ENCODE measurements at places on chromosomes 2 and 18.

- no peak for DNase-seq
These were observed 248.8 kb downstream of the PLCL1 start for GRCh38 chr2:198053148-198053547.

GRCh38 chr2:197071790-197072436, 145.4 kb upstream of the PGAP1 start:
- no peak for DNase-seq

DNA sequence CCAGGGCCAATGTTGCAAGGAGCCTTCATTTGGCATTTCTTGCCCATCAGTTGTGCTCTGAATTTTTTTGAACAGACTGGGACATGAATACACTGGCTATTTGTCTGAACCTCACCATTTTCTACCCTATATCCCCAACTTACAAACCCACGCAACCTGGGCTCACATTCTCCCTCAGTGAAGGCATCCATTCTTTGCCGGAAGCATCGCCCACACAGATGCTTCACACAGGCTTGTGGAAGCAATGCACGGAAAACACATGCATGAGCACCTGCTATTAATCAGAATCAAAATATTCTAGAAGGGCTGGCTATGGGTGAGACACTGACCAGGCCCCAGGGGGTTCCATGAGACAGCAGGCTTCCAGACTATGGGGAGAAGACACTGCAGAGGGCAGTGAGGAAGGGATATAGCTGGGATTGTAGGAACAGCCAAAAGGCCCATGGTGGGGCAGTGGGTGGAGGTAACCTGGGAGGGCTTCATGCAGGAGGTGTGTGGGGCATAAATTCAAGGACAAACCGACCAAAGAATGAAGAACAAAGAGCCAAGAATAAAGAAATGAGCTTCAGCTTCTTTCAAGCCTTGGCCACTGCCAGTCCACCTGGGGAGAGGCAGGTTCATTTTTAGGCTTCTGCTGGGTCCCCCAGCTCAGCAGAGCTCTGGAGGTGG, 261.5 kb downstream of the CELF4 start:
- DNase-seq = no peak

- DNase-seq = no peak
These were observed 515.4 kb upstream of the RAB6C start for GRCh38 chr2:129464036-129464435.

DNA sequence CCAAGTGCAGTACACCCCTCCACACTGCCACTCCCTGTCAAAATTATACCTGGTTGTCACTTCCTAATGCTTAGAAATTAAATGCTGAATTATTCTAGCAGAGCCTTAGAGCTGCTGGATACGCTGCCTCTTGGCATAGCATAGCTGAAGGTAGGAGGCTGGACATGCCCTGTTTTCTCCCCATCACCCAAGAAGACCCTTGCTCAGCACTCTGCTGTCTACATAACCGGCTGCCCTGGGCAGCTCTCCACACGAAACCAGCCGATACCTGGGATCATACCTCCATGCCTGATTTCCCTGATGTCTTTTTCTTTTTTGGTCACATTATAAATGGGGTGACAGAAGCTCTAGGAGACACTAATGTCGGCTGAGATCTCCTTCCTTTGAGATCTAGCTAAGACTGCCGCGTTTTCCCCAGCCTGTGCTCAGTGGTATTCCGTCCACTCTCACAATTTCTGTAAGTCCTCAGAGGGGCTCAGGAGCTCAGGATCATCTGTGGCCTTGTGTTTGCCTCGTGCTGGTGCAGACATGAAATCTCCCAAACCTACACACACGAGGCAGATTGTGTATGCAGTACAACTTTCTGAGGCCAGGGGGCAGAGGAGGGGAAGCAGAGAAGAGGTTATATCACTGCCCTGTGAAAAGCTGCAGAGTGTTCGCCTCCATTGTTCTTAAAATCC, 13.5 kb upstream of the ZAP70 start:
- peak; percentile 78 for DNase-seq

GRCh38 chr2:23050388-23050787, 334.6 kb upstream of the KLHL29 start:
- no peak for DNase-seq

GRCh38 chr2:186558512-186559276, 31.2 kb upstream of the ITGAV start:
- no peak for DNase-seq

DNA sequence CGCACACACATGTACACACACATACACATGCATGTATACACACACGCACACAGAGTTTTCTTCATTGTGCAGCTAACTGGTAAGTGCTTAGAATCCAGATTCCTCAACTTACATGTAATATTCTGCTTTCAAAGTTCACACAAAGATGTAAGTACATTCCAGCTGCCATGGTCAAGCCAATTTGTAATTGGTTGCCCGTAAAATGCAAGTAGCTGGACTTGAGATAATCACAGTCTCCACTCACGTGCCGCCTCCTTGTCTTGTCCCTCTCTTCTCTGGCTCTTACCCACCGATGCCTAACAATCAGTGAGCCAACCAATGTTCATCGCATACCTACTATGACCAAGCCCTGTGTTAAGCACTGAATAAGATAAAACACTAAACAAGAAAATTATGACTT, 77.8 kb downstream of the SOCS6 start:
- DNase-seq = no peak

DNA sequence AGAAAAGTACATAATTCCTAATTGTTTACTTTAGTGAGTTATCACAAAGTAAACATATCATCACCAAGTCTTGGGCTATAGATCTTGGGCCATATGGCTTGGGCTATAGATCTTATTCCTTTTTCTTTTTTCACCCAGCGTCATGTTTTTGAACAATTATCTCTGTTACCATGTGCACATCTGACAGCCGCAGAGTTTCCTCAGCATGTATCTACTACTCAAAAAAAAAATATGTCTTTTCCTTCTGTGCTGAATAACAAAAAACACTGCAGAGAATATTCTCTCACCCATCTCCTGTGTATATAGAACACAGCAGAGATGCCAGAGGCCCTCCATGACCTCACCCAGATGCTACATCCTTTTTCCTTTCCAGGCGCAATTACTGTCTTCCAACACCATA, 76.2 kb upstream of the MYO3B start:
- DNase-seq = no peak

GRCh38 chr2:228728961-228729360, 542.1 kb downstream of the PID1 start:
- DNase-seq = no peak

GRCh38 chr2:133790711-133791110, 222.4 kb upstream of the NCKAP5 start:
- no peak for DNase-seq

- peak; percentile 39 for DNase-seq
These were observed 118.7 kb downstream of the EPB41L3 start for GRCh38 chr18:5424903-5425664.

DNA sequence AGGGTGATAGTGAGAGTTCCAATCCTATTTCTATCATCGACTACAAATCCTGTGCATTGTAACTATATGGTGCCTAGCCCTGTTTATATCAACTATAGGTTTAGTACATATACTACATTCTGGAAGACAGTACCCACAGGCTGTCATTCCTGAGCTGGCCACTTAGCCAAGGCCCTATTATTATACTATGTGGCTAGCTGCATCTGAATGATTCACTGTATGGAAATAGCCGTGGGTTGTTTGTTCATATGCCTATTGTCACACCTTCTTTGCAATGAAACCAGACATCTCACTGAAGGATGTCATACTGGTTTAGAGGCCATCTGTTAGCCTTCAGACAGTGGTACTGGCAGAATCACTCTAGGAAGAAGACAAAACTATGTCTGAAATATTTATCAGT, 62.3 kb upstream of the FSIP2 start:
- no peak for DNase-seq

- DNase-seq = no peak
These were observed 35.3 kb upstream of the MAP2 start for GRCh38 chr2:209388446-209389037.

- peak; percentile 84 for DNase-seq
These were observed 41.5 kb downstream of the ANTXR1 start for GRCh38 chr2:69054431-69054830.

GRCh38 chr2:162424816-162425215, 80.9 kb downstream of the GCA start:
- DNase-seq = no peak

DNA sequence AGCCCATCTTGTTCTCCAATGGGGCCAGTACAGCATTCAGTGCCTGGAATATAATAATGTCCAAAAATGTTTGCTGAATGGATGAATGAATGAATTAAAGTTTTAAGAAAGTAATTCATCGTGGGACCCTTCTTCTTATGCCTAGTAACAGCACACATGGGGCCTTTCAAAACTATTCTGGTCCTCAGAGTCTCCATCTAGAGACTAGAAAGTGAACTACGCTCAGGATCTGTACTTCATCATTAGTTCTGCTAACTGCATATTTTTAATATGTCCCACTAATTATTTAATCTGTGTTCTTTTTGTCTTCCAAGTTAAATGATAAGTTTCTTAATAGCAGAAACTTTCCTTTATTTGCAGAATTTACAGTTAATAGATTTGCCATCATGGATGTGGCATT, 172.5 kb downstream of the SMAD2 start:
- DNase-seq = peak; percentile 23

GRCh38 chr2:74261204-74261864, 62.9 kb downstream of the MTHFD2 start:
- DNase-seq = no peak

DNA sequence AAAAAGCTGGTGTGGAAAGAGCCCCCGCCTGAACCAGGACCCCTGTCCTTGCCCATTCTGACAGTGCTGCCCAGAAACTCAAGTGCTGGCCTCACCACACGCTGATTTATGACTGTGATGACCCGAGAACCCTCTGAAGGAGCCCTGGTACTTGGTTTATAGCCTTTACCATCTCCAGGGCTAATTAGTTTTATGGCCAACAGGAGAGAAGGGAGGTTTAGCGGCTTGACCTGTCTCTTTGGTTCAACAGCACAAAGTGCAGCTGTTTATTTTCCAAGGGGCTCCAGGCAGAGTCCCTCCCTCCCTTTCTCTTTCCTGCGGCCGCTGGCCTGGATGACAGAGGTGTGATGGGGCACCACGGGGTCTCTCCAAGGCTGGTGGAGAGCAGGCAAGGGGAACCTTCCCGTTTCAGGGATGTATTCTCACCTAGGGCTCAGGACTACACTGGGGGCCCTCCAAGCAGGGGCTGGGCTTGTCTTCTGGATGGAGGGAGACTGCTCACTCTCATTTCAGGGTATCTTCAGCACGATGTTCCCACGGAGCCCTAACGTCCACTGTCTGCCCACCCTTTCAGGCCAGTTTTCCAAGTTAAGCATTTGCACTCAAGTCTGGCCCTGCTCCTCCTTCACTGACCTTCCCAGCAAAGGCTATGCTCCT, 174.2 kb upstream of the GLI2 start:
- DNase-seq = no peak

GRCh38 chr2:149470046-149470445, 117.5 kb downstream of the MMADHC start:
- no peak for DNase-seq

DNA sequence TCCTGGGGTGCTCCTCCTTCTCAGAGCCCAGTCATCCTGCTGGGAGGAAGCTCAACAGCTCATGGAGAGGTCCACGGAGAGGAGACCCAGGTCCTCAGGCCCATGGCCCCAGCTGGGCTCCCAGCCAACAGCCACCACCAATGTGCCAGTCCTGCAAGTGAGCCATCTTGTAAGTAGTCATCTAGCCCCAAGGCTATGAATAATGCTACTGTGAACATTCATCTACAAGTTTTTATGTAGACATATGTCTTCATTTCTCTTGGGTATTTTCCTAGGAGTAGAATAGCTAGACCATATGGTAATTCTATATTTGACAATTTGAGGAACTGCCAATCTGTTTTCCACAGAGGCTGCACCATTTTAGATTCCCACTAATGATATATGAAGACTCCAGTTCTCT, 166.1 kb downstream of the MTCL1 start:
- DNase-seq = no peak

DNA sequence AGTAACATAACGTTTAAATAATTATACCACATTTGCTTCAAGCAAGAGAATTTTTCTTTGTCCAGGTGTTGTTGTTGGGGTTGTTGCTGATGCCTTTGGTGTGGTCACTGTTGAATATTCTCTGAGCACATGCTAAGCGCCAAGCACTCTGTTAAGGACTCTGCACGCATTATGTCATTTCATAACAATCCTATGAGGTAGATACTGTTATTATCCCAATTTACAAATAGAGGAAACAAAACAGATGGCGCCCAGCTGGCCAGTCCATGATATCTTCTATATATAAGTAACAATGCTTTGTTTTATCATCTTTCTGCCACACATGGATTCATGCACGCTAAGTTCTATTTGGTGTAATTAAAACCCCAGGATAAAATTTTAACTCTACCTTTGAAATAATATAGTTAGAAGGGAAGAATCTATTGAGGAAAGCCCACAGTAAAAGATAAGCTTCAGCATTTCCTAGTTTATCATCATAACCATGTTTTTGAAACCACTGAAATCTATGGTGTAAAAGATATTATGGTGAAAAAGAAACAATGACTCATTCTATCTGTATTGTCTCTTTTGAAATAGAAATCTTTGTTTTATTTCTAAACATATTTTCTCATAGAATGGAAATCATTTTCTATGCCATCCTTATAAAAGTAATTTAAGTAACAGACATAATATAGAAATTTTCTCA, 199.7 kb downstream of the PID1 start:
- no peak for DNase-seq

DNA sequence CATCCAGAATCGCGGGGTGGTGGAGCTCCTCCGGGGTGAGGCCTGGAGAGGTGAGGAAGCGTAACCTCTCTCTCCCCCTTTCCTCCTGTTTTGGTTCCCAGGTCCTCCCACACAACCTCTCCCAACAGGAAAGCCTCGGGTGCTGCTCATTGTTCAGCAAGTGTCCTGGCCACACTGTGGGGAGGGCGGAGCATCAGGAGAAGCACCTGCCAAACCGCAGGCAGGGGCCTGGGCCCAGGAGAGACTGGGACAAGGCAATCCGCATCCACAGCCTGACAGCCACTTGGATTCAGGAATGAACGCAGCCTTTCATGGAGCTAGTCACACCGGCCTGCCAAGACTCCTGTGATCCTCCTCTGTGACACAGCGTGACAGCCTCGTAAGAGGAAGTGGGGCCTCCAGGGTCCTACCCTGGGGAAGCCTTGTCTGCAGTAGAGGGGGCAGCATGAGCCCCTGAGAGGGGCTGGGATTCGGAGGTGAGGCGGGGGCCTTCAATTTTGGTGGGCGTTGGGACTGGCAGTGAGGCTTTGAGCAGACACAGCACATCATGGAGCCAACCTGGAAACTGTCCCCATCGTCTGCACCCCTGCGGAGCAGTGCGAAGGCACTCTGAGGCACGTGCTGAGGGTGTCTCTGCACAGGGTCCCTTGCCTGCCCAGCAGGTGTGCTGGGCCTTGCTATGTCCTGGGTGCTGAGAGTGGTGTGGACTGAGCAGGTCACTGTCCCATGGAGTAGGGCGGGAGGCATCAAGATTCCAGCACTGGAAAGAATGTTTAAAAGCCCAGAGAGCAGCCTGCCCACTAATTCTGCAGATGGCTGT, 62.2 kb downstream of the EDAR start:
- DNase-seq = no peak

DNA sequence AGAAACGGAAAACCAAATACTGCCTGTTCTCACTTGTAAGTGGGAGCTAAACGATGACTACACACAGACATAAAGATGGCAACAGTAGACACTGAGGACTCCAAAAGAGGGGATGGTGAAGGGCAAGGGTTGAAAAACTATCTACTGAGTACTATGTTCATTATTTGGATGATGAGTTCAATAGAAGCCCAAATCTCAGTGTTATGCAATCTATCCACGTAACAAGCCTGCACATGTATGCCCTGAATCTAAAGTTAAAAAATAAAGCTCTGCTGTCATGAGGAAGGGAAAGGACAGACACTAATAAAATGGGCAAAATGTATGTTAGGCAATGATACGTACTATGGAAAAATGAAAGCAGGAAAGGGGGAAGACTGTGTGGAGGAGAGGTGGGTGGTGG, 376.0 kb downstream of the TGIF1 start:
- DNase-seq = no peak
